Caco-2 (cell line): ENCODE measurements at places on chromosomes 2 and 18.

GRCh38 chr2:127580167-127581049 lies 44.9 kb downstream of the MYO7B start:
- no peak for DNase-seq

- DNase-seq: no peak
These were observed 16.4 kb downstream of the EPC2 start for GRCh38 chr2:148660999-148661398.

DNA sequence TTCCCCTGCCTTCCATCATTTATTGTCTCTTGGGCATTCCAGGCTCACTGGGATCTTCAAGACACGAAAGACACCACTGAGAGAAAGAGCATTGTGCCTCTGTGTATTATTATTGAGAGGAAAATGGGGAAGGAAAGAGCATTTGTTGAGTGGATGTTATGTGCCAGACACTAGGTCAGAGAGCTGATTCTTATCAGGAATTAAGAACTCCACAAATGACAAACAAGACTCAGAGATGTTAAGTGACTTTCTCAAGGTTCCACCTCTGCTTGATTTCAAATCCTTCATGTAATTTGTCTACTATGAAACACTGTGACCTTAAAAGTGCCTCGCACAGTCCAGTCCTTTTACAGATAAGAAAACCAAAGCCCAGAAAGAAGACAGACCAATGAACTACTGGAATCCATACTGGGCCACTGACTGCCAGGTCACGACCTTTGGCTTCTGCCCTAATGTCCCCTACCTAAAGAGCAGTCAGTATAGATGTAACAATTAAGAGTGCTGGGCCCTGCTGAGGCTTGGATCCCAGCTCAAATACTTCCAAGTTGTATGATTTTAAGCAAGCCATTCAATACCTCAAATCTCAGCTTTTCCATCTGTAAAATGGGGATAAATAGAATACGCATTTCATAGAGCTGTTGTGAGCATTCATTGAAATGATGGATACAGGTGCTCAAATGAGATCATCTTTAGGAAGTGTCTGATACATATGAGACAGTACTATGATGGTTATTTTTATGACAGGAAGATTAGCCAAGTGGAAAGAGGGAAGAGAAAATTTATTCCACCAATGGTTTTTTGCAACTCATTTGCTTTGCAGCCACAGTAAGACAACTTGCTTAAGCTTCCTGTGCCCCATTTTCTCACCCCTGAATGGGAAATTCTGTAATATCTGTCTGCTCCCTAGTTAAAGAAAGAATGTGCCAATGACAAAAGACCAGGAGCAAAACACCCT lies 10.9 kb downstream of the KLF7 start:
- DNase-seq: no peak

- DNase-seq: peak; percentile 71
These were observed 18.8 kb upstream of the HAAO start for GRCh38 chr2:42810971-42811811.

- no peak for DNase-seq
These were observed 54.5 kb upstream of the ROCK2 start for GRCh38 chr2:11398750-11399437.
